Peyer's patch (tissue), 4 donors: ENCODE measurements at places on chromosomes 7 and 10. TPM values are rescaled to one million over a fixed set of nuclear protein-coding genes. Genes with fewer than 3 reads are reported as not detected.

GRCh38 chr7:129013048-129013724 lies 41.7 kb downstream of the TNPO3 start:
- no peak for DNase-seq

GRCh38 chr7:134587750-134588149 lies 38.8 kb downstream of the AKR1B15 start:
- no peak for DNase-seq

- no peak for DNase-seq
Observed at GRCh38 chr10:88702848-88703597, 3.0 kb upstream of the LIPK start.

IFIT1B gene
- total RNA-seq: not detected

ACSM6 gene
- not detected for total RNA-seq
